Right ventricle myocardium superior (tissue), 1 donor: ENCODE measurements at places on chromosomes 2 and 18. TPM values are rescaled to one million over a fixed set of nuclear protein-coding genes. Genes with fewer than 3 reads are reported as not detected.

Gene DYSF
- total RNA-seq, result 45.8 TPM

Gene C2orf66
- not detected for total RNA-seq

Gene DSG1
- total RNA-seq, result 0.89 TPM

Gene C2orf15
- total RNA-seq, result 0.22 TPM

Gene CBLN2
- total RNA-seq, result not detected

Gene TMEM163
- 0.38 TPM for total RNA-seq

DNA sequence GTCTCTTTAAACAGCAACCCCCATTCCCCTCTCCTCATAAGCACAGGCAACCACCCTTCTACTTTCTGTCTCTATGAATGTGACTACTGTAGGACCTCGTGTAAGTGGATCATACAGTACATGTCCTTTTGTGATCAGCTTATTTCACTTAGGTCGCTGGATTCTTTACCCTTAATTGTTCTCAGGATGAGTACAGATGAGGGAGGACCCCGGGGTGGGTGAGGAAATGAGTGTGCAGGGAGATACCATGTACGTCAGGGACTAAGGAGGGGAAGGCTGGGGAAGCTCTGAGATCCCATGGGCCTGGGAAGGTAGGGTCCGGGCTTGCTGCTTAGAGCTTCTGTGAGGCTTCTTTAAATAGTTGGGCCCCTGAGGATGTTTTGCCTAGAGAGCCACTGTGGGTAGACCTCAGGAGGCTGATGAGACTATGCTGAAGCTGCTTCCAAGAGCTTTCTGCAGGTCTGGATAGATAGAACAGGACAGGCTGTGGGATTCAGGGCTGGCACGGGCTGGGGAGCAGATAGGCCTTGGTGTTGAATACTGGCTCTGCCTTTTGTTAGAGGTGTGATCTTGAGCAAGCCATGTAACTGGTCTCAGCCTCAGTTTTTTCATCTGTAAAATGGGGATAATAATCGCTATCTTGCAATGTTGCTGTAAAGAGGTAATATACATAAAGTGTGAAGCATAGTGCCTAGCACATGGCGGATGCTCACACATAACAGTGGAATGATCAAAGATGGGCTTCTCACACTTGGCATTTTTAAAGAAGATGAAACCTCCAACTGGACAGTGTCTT is 155.3 kb downstream of the PRKCE start:
- DNase-seq, result no peak

GRCh38 chr2:7449298-7449697 is 532.1 kb downstream of the RNF144A start:
- DNase-seq, result no peak

DNA sequence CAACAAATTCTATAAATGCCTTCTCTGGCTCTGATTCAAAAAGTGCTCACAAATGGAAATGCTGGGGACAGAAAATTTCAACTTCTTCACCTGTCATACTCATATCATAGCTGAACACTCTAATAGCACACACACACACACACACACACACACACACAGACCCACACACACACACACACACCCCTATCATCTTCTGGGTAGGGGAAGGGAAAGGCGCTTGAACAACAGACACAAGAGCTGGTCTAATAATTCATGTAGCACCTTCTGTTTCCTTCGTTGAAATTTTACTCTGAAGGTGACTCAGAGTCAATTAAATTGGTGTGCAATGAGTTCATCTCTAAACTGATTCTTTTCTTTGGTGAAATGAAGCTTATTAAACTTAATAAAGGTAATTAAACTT is 32.9 kb downstream of the CD28 start:
- DNase-seq, result no peak

GRCh38 chr2:195029804-195030654 is 627.0 kb upstream of the SLC39A10 start:
- no peak for DNase-seq

- no peak for DNase-seq
Observed at GRCh38 chr2:75959724-75960471, 249.2 kb upstream of the GCFC2 start.

DNA sequence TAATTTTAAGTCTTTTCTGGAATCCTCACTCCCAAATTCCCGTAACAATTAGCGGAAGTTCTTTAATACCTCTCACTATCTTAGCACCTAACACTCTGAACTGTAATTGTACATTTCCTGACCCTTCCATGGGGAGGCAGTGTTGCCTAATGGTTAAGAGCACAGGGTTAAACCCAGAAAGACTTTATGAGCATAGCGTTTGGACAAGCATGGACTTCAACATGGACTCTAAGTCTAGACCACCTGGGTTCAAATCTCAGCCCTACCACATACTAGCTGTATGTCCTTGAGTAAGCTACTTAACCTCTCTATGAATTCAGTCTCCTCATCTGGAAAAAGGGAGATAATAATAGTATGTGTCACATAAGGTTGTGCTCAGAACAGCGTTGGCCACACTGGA is 13.0 kb downstream of the ANTXR1 start:
- no peak for DNase-seq

GRCh38 chr2:150137338-150138069 is 350.0 kb downstream of the RND3 start:
- DNase-seq, result no peak

GRCh38 chr2:197958592-197959150 is 154.3 kb downstream of the PLCL1 start:
- no peak for DNase-seq

- no peak for DNase-seq
Observed at GRCh38 chr2:28293416-28293815, 99.2 kb upstream of the FOSL2 start.

- DNase-seq, result peak; percentile 75
Observed at GRCh38 chr18:24014986-24015638, 558 bp downstream of the TTC39C start.

- DNase-seq, result no peak
Observed at GRCh38 chr2:20533993-20534622, 87.2 kb downstream of the RHOB start.

DNA sequence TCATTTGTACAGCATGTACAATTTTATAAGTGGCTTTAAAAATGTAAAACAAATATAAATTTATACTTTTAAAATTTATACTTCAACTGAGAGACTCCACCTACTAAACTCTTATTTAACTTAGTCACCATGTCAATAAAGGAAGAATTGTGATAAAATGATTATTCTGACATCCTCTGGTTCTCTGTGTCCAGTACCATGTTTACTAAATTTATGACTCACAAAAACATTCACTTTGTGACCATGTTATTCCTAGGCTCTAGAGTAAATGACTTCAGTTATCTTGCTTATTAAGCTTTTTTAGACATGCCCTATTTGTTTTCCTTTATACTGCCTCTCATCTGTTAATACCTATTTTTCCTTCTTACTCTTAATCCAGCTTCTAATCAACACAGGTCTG is 959.6 kb upstream of the SLC39A10 start:
- no peak for DNase-seq

- DNase-seq, result no peak
Observed at GRCh38 chr18:10791169-10791831, 265.5 kb downstream of the NAPG start.

GRCh38 chr2:68925295-68925896 is 27.3 kb downstream of the GKN2 start:
- DNase-seq, result no peak

DNA sequence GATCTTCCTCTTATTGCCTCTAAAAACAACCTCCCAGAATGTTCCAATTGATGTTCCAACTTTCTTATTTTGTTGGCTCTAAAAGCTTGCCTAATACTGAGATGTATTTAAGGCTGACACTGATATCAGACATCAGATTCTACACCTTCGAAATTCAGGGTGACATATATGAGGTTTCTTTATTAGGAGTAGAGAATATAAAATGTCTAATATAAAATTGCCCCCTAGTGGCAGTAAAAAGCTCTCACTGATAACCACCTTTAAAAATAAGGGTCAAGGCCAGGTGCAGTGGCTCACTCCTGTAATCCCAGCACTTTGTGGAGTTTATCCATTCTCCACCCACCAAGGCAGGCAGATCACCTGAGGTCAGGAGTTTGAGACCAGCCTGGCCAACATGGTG is 789.7 kb upstream of the SLC39A10 start:
- no peak for DNase-seq

DNA sequence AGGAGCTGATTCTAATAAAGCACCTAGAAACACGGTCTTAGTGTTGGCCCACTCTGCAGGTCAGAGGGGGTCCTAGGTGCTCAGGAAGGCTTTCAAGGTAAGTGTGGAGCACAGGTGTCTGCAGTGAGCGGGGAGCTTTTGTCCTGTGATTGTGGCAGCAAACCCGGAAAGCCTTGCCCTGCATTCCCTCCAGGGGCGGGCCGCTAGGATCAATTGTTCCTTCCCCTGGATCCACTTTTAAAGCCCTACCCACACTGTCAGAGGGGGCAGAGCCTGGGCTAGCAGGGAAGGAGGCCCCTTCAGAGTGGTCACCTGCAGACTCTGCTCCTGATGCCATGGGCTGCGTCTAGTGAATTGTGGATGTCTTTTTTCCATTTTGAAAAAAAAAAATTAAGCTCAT is 176.0 kb downstream of the CTIF start:
- no peak for DNase-seq

DNA sequence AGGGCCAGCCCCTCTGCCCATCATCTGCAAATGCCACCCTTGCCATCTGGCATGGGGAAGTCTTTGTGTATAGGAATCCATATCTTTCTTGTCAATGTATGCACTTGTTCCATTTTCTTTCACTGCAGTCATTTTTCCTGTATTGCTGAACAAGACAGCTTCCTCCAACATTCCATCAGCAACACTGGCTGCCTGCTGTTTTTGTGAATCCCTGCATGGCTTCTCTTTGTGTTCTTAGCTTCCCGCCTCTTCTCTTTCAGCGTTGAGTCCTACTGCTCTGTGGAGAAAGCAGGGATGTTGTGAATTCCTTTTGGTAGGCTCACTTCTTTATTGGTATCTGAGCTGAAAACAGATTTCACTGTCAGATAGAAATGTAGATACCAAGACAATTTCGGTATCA is 150.0 kb downstream of the LPIN1 start:
- no peak for DNase-seq

DNA sequence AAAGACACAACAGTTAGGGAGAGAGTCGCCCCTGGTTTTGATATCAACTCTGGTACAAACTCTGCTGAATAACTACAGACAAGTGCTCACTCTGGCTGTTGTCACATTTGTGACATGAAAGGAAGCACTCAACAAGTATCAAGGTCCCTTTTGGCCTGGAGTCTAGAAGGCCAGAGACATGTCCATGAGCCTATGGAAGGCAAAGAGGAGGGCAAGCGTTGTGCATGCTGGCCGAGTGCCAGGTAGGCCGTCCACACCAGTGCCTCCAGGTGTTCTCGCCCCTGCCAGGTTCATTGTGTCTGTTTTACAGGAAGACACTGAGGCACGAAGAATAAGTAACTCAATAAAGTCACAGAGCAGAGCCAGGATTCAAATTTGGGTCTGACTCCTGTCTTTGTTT is 21.1 kb downstream of the ILKAP start:
- no peak for DNase-seq

DNA sequence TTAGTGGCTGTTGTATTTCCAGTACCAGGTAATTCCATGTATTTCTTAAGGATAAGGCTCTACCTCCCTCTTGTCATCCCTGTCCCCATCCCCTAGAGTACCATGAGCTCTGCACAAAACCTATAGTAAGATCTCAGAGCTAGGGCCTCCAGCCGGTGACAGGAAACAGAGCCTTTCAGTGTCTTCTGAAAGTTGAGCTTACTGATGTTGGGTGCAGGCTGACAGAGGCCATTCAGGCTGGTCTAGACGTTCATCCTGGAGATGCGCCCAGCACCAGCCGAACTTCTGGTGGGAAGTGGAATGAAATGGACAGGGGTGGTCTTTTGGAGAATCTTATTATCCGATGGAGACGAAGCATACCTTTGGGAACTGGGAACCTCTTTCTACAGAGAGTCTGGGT is 16.7 kb upstream of the LYPD6B start:
- no peak for DNase-seq

DNA sequence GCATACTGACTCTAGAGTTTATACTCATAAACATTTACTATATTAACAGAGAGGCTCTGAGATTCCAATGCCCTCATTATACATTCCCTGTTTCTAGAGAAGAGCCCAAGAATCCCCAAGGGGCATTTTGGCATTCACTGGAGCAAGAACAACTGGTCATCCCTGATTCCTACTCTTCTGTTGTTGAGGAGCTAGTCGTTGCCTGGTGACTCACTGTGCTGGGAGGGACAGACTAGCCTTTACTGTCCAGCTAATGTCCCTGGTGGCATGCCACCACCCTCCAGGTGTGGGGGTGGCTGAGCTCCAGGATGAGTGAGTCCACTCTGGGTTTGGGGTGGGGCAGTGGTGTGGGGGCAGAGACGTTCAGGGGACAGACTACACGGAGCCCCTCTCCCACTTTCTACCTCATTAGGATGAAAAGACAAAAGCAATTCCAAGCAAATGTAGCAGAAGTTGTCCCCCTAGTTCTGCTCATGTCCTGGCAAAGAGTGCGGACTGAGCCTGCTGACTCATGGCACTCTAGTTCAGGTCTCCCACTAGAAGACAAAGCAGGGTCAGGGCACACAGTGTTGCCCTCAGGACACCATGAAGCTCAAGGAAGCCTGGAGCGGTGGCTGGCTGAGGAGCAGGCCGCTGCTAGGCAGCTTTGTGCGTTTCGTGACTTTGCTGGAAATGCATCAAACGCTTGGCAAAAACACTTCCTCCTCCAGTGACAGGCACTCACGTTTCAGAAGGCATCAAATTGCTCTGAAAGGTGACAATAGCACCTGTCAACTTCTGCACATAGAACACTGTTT is 49.4 kb downstream of the RHOB start:
- DNase-seq, result no peak

GRCh38 chr18:70024829-70025228 is 77.2 kb upstream of the CD226 start:
- no peak for DNase-seq
